ENCODE measurements at places on chromosomes 3 and 15.

- no peak for DNase-seq
These were observed 90.2 kb downstream of the RFTN1 start for GRCh38 chr3:16423298-16423697.

DNA sequence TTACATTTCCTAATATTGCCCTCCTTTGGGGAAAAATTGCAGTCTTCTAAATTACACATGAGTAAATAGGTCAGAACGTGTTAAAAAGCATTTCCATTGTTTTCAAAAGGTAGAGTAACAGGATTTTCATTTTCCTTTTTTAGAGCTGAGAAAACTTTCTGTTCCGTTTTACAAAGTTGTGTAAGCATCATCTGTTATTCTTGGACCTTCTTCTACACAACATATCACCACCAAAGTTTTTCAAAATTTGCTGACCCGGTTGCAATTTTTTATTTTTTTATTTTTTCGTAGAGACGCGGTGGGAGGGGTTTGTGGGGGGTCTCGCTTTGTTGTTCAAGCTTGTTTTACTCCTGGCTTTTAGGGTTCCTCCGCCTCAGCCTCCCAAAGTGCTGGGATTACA is 1.1 kb downstream of the CCDC39 start:
- no peak for DNase-seq

DNA sequence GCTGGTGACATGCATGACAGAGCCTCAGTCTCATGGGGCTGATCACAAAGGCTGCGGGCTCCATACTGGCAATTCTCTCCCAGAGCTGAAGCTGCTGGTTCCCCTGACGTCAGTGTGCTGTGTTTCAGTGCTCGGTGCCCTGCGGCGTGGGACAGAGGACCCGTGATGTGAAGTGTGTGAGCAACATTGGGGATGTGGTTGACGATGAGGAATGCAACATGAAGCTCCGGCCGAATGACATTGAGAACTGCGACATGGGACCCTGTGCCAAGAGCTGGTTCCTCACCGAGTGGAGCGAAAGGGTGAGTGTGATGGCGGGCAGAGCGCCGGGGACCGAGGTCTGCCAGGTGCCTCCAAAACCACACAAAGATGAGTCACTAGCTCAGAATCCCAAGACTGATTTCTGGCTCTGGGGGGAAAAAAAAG is 62.0 kb upstream of the NR2E3 start:
- no peak for DNase-seq

DNA sequence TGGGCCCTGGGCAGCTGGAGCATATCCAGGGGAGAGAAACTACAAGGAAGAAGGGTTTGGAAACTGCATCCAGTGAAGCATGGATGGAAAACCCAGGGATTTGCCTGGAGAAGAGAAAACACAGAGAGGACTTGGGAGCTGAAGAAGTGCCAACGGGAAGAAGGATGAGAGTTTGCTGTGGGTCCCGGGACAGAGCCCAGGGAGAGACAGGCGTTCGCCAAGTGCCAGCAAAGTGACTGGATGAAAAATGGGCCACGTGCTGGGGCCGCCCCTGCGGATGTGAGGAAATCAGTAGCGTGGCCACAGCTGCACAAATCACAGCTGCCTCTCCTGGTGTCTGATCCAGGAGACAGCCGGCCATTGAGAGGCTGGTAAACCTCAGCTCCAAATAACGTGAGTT is 70.4 kb downstream of the HES1 start:
- DNase-seq, result no peak

- DNase-seq, result peak; percentile 38
These were observed 4.8 kb upstream of the EPHB3 start for GRCh38 chr3:184556582-184557347.
